ENCODE measurements at places on chromosomes 6 and 20.

DNA sequence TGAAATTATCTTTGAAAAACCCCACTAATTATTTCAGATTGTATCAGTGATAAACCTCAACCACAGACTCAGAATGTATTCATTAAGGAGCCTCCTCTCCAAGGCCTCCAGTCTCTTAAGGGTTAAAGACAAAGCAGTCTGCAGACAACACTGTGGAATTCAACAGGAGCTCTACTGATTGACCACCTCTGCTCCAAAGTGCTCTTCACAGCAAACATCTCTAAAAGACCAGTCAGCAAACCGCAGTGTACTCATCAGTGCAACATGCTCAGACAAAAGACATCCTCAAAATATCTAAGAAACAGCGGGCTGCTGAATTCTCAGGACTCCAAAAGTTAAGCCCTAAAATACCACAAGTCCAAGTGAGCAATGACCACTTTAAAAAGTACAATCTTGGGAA is 42.0 kb downstream of the UQCC1 start:
- DNase-seq, result no peak

DNA sequence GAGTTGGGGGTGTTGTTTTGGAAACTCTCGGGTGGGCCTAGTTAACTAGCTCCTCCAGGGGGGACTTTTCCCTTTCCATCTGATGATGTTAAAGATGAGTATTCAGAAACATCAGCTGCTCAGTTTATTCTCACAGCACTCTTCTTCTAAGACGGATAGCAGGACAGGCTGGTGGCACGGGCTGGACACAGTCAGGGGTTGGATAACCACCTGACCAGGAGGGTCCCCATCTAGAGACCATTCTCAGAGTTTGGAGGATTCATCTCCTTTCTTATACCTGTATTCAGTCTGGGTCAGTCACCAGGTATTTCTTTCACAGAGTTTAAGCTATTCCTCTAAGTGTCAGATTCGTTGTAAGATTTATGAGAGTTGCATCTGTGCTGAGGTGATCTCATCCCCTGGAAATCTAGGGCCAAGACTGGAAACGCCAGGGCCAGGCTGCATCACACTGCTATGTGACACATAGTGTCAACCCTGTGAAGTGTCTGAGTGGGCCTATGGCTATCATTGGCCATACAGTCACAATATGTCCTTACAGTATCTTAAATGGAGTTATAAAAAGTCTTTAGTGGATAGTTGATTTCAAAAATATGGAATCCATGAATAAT is 111.7 kb downstream of the FAM50B start:
- DNase-seq, result no peak

- no peak for DNase-seq
These were observed 34.2 kb upstream of the CDH4 start for GRCh38 chr20:61217848-61218247.

- no peak for DNase-seq
These were observed 335.5 kb upstream of the NOX3 start for GRCh38 chr6:155791186-155791585.

- DNase-seq, result no peak
These were observed 108.5 kb upstream of the MAP7 start for GRCh38 chr6:136658711-136659110.

DNA sequence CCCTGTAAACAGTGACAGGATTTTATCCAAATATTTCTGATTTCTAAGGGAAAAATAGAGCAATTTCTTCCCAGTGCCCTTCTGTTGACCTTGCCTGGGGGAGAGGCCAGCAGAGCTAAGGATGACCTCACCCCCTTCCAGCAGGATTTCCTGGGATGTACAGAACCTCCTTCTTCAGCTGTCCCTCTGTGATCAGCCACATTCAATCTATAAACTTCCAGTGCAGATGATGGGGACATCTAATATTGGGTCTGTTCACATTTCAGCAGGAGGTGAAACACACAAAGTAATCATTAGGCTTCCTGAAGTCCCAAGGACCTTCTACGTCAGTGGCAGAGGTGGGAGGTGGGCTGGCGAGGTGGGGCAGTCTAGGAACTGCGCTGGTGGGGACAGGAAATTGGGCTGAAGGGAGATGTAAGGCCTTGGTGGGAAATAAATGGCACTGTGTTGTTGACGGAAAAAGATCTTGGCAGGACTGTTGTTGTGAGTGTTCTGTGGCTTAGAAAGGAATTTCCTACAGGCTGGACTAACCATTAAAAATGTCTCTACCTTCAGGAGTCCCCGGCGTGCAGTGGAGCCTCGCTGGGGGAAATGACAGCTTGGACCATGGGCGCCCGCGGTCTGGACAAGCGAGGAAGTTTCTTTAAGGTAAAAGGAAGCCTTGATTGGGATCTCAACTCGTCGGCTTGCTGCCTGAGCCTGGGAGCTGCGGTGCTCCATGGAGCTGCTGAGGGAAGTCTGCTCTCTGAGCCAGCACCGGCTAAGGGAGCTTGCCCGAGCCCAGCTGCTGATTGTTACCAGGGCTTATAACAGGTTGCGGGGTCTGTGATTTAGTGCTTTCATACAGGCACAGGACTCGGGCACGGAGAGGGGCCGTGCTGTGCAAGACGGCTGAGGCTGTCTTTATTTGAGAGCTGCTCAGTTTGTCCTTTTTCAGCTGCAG is 127.9 kb upstream of the NAA20 start:
- DNase-seq, result no peak

DNA sequence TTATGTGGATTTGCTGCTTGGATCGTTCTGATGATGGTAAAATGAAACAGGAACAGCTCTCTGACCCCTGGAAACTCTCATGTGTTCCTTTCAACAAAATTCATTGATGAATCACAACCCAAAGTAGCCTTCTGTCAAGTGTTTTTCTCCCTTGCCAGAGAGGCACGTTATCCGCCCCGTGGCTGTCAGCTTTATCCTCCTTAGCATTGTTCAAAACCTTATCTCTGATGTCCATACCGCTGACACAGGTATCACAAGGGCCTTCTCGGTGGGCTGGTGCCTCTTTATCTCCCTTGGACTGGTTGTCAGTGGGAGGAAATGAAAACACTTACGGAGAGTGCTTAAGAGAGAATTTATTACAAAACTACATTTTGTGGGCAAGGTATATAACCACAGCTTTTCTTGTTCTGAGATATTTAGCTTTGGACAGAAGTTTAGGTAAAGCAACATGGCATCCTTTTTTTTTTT is 84.9 kb downstream of the TIAM2 start:
- no peak for DNase-seq

DNA sequence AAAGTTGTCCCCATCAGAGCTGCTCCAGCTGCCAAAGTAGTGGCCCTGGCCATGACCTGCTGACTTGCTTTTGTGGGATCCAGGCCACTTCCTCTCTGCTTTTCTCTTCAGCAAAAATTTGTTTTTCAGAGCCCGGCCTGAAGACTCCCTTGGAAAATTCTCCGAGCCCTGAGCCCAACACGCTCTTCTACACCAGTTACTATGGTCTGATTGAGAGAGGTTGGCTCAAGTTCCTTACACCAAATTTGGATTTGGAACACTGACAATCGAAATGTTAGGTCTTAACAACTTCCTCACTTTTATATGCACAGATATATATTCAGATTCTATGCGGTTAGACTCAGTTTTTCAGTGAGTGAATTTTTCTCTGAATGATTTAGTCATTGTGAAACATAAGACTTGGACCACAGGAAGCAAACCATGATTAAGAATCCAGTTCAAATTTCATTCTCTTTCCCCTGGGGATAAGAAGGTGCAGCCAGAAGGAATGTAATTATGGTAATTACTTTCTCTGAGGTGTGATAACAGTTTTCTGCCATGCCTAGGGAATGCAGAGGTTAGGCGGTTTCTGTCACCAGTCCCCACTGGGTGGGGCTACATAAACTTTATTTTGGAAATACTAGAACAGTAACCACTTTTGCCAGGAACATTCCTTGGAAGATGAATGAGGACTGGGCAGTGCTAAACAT is 365.2 kb downstream of the SYNE1 start:
- DNase-seq, result no peak

DNA sequence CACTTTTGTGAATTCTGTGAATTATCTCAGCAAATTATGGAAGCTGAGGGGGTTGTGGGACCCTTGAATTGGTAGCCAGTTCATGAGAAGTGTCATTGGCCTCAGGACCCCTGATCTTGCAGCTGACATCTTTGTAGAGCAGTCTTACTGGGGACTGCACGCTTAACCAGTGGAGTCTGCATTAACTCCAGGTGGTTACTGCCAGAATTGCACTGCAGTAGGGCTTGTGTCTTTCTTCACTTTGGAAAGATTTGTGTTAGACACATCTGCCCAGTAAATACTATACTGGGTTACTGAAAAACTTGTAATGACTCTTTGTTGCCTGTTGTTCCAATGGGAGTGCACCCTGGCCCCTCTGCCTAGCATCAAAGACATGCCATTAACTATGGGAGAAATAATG is 21.2 kb upstream of the CDKN1A start:
- DNase-seq, result no peak

- DNase-seq, result no peak
These were observed 136.3 kb downstream of the MRPL14 start for GRCh38 chr6:43990627-43991619.

DNA sequence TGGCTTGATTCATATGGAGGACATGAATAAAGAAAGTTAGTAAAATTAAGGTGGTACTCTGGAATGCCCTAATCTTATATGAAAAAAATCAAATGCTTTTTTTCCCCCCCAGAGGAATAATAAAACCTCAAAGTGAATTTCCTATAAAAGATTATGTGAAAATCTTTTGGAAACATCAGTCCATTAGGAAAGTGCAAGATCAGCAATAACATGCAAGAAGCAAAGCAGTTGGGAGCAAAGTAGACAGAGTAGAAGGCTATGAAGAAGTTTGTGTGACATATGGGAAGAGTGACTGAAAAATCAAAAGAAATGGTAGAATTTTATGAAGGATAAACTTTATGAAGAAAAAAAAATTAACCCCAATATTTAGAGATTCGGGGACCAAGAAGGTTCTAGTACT is 998.0 kb upstream of the EPHA7 start:
- DNase-seq, result no peak

DNA sequence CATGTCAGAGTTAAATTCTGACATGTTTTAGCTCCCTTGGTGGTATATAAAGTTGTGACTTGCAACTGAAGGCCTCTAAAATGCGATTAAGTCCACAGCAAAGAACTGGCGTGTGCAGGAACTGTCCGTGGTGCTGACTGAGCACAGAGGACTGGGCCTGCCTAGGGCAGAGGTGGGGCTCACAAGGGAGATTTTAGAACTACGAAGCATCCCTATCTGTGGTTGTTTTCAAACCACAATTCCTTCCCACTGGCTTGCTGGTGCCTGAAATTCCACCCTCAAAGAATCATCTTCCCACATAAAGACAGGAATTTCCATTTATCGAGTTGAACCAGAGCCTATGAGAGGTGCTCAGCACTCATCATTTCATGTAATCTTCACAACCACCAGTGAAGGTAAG is 30.1 kb downstream of the RIMS4 start:
- DNase-seq, result peak; percentile 6

GRCh38 chr6:97019315-97019714 is 94.8 kb downstream of the KLHL32 start:
- no peak for DNase-seq

DNA sequence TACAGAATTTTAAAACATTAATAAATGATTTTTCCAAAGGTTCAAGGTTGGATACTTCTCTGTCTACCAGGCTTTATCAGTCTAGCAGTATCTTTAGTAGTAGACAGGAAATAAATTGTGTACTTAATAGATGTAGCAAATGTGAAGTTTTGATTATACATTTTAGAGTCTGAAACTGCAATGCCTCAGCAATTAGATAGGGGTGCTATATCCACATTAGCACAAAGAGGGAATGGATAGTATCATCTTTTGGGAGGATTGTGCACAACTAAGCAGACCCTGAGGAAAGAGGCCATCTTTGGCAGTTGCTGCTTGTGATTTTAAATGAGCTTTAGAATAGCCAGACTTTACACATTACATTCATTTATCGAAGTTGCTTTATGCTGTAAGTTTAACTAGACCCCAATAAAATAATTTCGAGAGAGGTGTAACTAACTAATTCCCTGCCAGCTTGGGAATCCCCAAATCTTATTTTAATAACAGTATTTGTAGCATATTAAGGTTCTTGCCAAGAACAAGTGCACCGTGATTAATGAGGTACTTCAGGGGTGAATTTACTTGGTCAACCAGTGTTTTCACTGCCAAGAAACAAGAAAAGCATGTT is 2.8 kb downstream of the KCNQ5 start:
- peak; percentile 17 for DNase-seq

GRCh38 chr20:7161690-7162089 is 394.2 kb downstream of the BMP2 start:
- DNase-seq, result no peak

- no peak for DNase-seq
These were observed 102.4 kb upstream of the SUPT3H start for GRCh38 chr6:45479834-45480751.

DNA sequence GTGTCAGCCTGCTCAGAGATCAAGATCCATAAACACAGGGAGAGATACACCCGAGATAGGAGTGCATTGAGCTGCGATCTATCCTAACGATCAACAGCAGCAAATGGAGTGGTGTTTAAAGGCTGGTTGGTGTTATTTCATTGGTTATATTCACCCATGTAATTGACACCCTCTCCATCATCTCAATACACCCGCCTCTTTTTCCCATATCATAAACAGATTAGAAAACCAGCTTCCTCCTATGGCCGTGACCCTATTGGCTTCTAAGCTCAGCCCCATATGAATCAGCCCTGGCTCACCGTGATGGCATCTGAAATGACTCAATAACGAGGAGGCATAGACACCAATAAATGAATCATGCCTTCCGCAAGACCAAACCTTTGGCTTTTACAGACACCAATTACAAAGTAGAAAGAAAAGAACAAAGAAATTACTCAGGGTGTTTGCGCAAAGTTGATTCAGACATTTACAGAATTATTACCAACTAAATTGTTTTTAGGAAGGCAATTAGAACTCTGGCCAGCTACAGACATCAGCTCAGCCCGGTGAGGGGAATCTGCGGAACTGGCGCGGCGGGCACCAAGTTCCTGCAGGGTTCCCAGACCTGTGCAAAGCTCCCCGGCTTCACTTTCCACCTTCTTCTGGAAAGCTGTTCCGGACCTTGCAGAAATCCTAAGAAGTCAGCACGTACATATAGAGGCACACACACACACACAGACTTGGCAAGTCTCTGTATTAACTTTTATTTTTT is 11.5 kb downstream of the PMEPA1 start:
- DNase-seq, result peak; percentile 74

DNA sequence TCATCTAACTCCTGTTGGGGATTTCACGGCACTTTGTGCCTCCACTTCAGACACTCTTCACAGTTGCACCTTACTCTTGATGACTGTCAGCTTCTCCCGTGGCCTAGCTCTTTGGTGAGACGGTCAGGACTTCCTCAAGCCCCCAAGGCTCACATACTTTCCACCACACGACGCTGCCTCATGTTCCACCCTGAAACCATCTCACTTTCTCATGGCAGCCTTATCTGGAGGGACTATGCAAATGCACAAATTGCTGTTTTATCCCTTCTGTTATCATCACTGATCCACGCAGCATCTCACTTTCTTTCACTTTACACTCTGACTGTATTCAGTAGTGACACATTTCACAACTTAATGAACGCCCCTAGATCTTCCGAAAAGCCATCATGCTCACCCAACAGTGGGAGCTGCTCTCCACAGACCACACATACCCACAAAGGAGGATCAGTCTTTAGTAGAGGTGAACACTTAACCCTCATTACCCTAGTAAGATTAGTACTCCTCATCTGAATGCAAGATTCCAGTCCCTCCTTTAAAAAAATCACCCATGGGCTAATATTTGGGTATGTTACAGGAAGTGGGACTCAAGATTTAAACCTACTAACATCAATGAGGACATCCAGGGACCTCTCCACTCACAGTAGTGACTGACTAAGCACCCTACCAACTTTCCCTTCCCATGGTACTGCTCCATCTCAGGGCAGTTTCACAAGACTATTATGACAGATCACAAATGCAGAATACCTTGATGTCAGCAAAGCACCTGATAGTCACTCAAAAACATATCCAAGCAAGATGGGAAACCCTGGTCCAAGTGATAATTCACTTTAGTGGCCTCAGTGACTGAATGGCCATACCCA is 35.4 kb downstream of the FYN start:
- peak; percentile 64 for DNase-seq

All from CD4-positive, alpha-beta T cell treated with Interleukin-2 at 100 ng/mL for 4 hours (primary cell).